ENCODE measurements at places on chromosomes 16 and 17.

DNA sequence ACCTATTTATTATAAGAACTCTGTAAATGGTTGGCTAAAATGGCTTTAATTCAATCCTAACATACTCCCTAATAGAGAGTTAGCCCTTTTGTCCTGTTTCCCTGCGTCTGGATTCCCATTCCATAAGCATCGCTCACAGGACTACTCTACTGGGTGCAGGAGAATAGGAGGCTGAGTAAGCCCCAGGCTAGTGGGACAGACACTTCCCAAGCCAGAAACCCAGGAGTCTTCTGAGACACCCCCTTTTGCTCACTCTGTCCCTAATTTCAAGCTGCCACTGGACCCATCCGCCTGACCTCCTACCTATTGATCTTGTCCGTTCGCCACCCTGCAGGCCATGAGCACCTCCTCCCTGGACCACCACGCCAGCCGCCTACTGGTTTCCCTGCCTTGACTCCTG is 16.7 kb upstream of the TOB1 start:
- DNase-seq: no peak

GRCh38 chr16:19907161-19907992 is 22.7 kb upstream of the GPRC5B start:
- DNase-seq: peak; percentile 75

DNA sequence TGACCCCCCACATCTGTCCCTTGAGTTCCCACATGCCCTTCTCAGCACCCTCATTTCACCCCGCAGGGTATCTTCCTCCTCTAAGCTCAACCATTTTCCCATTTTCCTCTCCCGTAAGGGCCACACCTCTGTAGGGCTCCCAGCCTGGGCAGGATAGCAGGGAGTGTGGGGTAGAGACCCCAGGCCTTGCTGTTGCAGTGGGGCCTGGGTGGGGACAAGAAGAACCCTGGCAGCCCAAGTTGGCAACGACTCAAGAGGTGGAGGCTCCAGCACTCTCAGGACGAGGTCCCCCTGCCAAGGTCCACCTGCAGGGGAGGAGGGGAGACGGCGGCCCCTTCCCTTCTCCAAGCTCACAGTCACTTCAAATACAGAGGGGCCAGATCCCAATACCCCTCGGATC is 2.0 kb upstream of the TMEM92 start:
- no peak for DNase-seq

GRCh38 chr17:83031321-83031945 is 48.0 kb upstream of the METRNL start:
- no peak for DNase-seq

DNA sequence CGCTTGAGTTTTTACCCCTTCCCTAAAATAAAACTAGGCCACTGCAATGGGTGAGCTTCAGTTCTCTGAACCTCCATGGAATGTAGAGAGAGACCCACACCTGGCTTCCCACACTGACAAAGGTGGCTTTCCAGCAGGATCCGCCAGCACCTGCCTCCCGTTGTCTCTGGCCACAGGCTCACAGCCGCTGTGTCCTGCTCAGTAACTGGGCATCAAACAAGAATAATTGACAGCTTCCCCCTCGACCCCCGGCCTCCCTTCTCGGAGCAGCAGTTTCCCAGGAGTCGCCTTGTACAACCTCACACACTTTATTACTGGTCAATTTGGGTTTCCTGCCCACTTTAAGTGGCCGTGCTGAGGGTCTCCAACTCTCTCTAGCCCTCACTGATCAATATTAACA is 586.1 kb upstream of the PSMD7 start:
- DNase-seq: no peak

DNA sequence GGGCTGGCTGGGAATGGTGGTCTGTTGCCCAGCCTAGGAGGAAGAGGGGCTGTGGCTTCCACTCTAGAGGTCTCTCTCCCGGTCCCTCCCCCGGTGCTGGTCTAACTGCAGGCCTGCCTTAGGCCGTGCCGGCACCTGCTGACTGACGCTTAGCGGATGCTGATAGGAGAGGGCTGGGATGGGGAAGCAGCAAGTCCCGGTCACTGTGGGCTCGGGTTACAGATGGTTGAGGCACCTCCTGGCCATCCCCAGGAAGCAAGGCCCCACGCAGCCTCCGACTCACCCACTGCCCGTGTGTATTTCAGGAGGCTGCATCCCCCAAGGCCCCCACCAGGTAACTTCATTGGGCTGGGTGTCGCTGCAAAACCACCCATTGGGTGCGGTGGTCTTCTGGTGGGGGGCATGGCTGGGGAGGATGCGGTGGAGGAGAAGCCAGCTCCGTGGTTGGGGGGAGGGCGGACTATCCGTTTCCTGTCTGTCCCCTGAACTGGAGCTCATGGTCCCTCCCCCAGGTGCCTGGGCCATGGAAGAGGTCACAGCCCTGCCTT is 278.9 kb downstream of the SEC14L1 start:
- no peak for DNase-seq

GRCh38 chr16:85239239-85239638 is 127.0 kb upstream of the CIBAR2 start:
- DNase-seq: no peak

GRCh38 chr17:28317099-28317965 is 1.7 kb upstream of the TMEM97 start:
- no peak for DNase-seq

- DNase-seq: no peak
Measured at GRCh38 chr17:39777534-39778365, 40.0 kb downstream of the GRB7 start.

DNA sequence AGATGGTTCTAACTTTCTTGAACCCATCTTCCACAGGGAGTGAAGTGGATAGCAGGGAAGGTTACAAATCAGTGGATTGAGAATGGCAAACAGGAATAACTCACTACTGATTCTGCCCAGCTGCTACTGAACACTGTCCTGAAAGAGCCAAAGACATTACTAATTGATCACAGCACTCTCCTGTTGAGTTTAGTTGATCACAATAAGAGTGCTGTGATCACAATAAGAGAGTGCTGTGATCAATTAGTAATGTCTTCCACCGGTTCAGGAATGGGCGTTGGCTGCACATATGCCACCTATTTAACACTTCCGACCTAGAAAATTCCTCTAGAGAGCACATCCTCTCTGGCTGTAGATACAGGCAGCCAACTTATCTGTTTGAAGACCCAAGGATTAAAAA is 11.4 kb downstream of the CFAP97D1 start:
- DNase-seq: no peak

GRCh38 chr16:57244463-57244766 is 644 bp upstream of the ARL2BP start:
- DNase-seq: no peak

- no peak for DNase-seq
Measured at GRCh38 chr16:22122239-22122638, 29.9 kb downstream of the VWA3A start.

- no peak for DNase-seq
Measured at GRCh38 chr17:73720187-73720834, 76.1 kb upstream of the SDK2 start.

GRCh38 chr17:74832421-74832820 is 27.3 kb downstream of the GRIN2C start:
- peak; percentile 75 for DNase-seq

DNA sequence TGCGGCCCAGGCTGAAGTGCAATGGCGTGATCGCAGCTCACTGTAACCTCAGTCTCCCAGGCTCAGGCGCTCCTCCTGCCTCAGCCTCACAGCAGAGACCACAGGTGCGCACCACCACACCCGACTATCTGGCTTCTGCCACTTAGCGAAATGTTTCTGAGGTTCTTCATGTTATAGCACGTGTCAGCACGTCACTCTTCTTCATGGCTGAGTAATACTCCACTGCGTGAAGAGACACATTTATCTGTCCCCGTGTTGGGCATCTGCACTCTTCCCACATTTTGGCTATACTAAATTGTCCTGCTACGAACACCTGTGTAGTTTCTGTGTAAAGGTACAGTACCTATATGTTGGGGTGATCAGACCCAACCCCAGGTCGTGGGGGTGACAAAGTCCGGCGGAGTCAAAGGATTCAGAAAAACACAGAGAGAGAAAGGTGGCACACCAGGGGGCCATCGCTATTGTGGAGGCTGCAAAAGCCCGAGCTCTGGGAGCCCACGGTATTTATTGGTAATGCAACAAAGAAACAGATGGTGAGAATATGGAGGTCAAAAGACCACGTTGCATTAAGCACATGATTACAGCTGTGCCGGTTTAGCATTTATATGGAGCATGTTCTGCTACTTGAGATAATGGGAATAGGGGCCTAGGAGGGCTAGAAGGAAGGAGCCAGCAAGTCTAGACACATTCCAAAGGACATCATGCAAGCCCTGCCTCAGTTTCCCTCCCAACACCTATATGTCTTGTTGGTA is 851 bp upstream of the DPEP1 start:
- no peak for DNase-seq

DNA sequence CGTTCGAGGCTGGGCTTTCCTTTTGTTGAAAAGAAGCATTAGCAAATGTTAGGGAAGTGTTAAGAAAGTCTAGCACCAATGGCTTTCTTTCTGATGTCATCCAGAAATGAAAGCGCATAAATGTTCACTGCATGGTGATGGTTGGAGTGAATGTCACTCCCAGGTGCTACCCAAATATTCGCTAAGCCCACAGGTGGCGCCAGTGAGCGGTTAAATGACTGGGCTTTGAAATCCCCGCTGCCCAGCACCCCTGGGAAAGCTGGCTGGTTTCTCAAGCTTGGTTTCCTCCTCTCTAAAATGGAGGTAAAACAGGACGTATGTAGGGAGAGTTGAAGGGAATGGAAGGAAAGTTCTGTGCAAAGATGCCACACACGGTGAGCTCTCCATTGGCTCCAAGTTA is 104.4 kb downstream of the IRX5 start:
- peak; percentile 27 for DNase-seq

DNA sequence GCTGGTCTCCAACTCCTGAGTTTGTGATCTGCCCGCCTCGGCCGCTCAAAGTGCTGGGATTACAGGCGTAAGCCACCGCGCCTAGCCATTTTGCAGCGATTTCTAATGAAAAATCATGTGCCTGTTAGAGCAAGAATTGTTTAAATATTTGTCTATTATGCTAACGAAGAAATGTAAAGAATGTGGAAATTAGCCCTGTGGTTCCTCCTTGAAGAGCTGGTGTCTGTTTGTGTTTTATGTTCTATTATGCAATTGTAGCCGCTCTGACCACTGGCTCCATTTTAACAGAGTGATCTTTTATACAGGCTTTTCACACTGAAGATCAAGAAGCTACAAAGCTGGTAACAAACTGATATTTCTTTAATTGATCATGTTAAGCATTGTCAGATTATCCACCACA is 217.3 kb downstream of the USP22 start:
- no peak for DNase-seq

GRCh38 chr17:28712032-28712704 is 480 bp upstream of the PROCA1 start:
- DNase-seq: peak; percentile 80

DNA sequence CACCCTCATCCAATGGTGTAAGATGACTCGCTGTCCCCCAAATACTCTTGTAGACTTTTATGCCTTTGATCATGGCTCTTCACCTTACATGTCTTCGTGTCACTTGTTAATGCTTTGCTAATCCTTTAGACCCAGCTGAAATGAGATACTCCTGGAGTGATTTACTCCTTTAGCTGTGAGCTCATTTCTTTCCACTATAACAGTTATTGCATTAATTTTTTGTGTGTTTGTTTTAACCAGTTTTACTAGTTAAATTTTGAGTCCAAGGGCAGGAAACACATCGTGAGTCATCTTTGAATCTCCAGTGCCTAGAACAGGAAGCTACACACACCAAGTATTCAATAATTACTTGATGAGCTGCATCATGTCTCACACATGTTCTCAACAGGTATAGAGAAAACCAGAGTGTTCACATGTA is 6.5 kb upstream of the CTCF start:
- no peak for DNase-seq

- DNase-seq: no peak
Measured at GRCh38 chr16:14101415-14101814, 30.3 kb downstream of the MRTFB start.

GRCh38 chr16:7313170-7313569 is 19.5 kb upstream of the RBFOX1 start:
- no peak for DNase-seq

DNA sequence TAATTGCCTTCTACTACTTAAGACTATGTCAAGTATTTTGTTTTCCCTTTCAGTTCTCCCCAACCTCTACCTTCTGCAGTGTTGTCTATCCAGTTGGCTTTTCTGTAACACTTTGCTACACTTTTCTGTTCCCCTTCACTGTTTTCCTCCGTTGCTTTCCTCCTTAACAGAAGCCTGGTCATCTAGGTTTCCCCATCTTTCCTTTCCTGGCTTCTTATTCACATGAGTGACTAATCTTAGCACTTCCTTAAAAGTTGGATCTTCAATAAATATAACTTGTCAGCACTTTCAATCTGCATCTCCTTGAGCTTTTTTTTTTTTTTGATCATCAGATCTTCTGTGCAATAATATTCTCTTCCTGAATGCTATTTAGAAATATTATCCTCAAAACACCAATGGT is 2.8 kb upstream of the SLFN11 start:
- no peak for DNase-seq

DNA sequence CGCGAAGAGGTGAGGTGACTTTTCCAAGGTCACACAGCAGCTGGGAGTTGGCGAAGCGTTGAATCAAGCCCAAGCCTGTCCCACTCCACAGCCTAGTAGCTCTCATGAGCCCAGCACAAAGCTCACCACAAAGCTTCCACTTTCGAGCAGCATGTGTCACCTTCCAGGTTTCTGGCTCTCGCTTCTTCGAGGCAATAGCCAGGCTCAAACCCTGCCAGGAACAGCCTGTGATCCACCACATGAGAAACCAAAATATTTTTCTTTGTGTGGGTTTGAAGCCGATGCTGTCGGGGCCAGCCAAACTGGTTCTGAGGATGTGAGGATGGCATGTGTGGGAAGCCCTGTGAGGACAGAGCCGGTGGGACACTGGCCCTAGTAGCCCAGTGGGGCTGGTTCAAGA is 68.1 kb downstream of the COG7 start:
- no peak for DNase-seq

- no peak for DNase-seq
Measured at GRCh38 chr17:47994724-47995123, 23.8 kb downstream of the CDK5RAP3 start.

- no peak for DNase-seq
Measured at GRCh38 chr17:57920916-57921703, 34.1 kb downstream of the CUEDC1 start.

DNA sequence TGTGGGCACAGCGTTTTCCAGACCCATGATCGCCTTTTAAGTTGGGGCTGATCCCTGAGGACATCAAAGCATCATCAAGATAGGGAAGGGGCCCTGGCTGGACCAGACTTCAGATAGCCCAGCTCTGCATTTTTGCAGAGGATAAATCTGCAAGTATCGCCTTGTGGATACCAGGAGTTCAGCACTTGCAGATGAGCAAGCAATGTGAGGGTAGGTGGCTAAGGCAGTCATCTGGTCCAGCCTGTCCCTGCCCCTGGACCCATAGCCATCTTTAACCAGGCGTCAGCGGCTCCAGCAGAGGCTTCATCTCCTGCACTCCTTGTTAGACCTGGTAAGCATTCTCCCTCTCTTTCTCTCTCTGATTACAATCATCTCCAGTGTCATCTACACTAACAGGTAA is 9.0 kb upstream of the MRPS23 start:
- no peak for DNase-seq

DNA sequence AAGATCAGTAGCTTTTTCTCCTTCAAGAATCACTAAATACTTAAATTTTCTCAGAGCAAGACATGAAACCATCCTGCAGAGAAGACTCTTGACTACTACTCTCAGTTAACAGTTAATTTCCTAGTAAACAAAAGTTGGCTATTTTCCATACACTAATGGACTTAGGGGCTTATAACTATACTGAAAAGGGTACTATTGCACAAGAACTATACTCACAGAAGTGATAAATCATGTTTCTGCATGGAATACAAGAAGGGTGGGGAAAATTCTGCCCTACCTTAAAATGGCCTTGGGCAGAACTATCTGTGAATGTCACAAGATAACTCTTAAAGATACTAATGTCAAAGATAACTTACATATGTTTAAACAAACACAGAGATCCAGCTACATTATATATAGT is 12.5 kb downstream of the ZNF652 start:
- DNase-seq: no peak
